ENCODE measurements at places on chromosomes 3 and 15. TPM values are rescaled to one million over a fixed set of nuclear protein-coding genes. Genes with fewer than 3 reads are reported as not detected.

TMEM158 gene
- 17.7 TPM for total RNA-seq

CLDN18 gene
- not detected for total RNA-seq

STARD9 gene
- 7.8 TPM for total RNA-seq

STRA6 gene
- 0.59 TPM for total RNA-seq

GTF2A2 gene
- total RNA-seq, result 41.7 TPM

PLSCR5 gene
- not detected for total RNA-seq

FANCD2OS gene
- not detected for total RNA-seq

HTR3E gene
- total RNA-seq, result not detected

LRRC31 gene
- total RNA-seq, result not detected

SLC22A13 gene
- 1.2 TPM for total RNA-seq

MAP3K13 gene
- 15.5 TPM for total RNA-seq

SEC61A1 gene
- total RNA-seq, result 373 TPM

SNTN gene
- total RNA-seq, result not detected

CTXN2 gene
- not detected for total RNA-seq

ACTRT3 gene
- 6.4 TPM for total RNA-seq

FGF7 gene
- total RNA-seq, result 157 TPM

C3orf62 gene
- total RNA-seq, result 1.4 TPM

PSTPIP1 gene
- 4.4 TPM for total RNA-seq

MYZAP gene
- 0.07 TPM for total RNA-seq

CLDN16 gene
- total RNA-seq, result 0.30 TPM
